ENCODE measurements at places on chromosomes 2 and 18.

GRCh38 chr18:7727361-7728076, 160.4 kb downstream of the PTPRM start:
- no peak for DNase-seq

GRCh38 chr2:98753801-98754200, 22.9 kb upstream of the MGAT4A start:
- no peak for DNase-seq

DNA sequence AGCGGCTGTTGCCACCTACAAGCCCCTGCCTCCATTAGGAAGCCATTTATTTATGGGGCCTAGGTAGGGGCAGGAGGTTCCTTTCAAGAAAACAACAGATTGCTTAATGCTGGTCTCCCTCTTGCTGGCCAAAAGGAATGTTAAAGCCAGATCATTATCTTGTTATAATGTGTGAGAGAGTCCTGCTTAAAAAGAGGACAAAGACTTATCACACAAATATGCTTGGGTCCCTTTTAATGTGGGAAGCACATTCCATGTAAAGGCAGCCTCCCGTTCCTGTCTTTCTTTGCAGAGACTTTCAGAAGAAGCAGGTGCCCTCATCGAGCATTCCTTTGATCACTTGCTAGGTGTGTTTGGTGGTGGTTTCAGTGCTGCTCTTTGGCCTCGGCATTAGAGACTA, 76.4 kb downstream of the AGAP1 start:
- no peak for DNase-seq

DNA sequence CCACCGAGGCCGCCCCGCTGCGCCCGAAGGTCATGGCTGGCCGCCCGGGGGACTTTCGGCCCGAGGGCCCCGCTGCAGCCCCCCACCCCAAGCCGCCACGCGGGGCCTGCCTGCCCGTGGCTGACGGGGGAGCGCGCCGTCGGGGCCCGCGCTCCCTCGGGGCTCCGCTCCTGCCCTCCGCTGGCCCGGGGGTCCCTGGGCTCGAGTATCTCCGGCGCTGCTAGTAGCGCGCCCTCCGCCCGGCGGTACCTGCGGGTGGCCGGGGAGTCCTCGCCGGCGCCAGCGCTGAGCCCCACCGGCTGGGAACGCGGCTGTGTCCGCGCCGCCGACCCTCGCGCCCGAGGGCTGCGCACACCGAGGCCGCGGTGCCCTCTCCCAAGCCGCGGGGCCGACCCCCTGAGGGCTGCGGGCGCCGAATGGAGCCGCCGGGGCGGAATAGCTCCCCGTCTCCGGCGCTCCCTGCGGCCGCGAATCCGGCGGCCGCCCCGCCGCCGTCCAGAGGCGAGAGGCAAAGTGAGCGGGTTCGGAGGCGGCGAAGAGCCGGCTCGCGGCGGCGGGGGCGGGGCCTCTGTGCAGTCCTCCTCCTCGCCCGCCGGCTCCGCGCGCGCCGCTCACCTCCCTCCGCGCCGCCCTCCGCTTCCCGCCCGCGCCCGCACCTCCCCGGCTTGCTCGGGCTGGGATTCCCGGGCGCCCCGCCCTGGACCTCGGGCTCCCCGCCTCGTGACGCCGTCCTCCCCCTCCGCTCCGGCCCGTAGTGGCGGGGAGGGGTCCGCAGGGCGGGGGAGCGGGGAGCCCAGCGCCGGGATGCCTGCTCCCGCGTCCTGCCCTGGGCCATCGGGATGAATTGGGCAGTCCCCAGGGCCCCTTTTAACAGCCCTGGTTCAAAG, at the start of gene KCNG3:
Gene KCNG3 (minus strand): TSS at position 515 of the 887 bp plus-strand sequence. CDS start 481 bp downstream, at position 34.
- DNase-seq, result peak; percentile 78

DNA sequence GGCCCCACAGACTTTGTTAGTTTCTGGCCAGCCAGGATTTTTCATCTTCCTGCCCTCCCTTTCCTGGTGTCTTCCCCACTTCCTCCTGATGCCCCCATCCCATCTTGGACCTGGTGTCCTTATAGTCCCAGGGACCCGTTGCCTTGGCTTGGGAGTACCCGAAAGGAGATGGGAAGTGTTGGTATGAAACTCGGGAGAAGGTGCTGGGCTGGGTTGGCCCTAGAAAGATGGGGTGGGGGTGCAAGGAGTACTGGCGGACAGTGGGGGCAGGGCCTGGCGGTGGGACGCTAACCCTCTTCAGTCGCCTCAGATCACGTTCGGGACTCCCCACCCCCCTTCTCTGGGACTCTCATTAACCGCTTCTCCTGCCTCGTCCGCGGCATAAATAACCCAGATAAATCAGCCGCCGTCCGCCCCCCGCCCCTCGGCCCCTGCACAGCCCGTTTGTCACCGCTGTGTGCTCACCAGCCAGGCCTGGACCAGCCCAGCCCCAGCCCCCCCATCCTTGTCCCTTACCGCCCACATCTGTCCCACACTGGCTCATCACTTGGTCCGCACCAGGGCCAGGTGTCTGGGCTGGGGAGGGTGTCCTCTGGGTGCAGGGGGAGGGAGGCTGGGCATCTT, 3.7 kb upstream of the ASIC4 start:
- no peak for DNase-seq

- no peak for DNase-seq
Measured at GRCh38 chr2:74441690-74442482, at the start of gene RTKN. Gene RTKN (minus strand): TSS chr2:74441937. CDS start chr2:74441816, 121 bp downstream.

GRCh38 chr18:9682572-9682971, 25.5 kb upstream of the RAB31 start:
- DNase-seq, result no peak

DNA sequence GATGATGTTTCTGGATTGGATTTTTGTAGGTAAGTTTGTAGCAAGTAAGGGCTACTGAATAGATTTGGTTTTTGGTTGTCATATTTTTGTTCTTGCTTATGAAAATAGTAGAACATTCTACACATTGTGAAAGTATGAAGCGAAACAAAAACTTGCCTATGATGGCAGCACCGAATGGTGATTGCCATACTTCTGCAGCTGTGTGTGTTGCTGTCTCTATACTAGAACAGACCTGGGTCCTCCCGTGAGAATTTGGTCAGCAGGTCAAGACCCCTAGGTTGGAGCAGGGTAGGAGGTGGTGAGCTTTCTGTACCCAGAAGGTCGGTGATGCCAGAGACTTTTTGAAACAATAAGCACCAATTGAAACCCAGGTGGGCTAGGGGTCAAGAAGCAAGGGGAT, 322.6 kb downstream of the PRKCE start:
- peak; percentile 37 for DNase-seq

Data from GM12891 (cell line).